ENCODE measurements at places on chromosomes 12 and 14.

DNA sequence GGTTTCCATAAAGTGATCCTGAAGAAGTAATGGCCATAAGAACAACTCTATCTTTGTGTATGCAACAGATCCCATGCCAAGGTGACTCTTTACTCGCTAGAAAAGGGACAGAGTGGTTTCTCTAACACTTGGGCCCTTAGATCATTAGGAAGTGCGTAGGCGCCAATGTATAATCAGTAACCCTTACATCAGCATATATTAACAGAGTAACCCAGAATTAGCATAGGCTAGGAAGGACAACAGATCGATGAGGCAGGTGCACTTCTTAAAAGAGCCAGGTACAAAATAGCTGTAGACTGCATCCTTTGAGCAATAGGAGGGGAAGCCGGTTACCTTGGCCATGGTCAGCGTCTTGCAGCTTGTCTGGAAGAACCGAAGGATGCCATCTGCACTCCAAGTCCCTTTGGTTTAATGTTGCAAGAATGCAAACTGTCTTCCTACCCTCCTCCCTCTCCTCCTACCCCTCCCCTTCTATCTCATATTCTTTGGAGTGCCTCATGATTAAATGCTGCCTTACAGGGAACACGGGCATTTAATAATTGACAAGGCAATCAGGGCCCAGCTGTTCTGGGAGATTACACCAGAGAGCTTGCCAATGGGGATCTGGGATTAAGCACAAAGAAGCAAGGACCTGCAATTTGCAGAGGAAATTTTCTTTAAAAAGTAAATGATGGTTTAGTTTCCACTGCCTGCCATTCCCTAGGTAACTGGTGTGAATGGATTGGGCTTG, 8.0 kb downstream of the GSG1 start:
- no peak for DNase-seq

GRCh38 chr14:106268013-106268727, 741.8 kb downstream of the TMEM121 start:
- DNase-seq, result no peak

DNA sequence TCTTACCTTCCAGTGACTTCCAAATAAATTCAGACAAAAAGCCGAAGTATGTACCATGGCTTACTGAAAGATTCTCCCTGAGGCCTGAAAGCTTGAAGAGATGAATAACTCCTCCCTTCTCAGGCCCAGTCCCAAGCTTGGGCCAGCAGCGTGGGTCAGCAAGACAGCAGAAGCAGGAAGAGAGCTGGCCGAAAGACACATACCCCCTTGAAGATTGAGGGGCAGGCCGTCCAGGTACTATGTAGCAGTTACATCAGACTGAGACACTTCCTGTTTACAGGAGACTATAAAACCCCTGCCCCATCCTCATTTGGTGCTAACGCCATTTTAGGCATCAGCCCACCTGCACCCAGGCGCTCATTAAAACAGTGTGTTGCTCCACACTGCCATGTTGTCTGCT, 15.0 kb downstream of the NDUFA12 start:
- no peak for DNase-seq

DNA sequence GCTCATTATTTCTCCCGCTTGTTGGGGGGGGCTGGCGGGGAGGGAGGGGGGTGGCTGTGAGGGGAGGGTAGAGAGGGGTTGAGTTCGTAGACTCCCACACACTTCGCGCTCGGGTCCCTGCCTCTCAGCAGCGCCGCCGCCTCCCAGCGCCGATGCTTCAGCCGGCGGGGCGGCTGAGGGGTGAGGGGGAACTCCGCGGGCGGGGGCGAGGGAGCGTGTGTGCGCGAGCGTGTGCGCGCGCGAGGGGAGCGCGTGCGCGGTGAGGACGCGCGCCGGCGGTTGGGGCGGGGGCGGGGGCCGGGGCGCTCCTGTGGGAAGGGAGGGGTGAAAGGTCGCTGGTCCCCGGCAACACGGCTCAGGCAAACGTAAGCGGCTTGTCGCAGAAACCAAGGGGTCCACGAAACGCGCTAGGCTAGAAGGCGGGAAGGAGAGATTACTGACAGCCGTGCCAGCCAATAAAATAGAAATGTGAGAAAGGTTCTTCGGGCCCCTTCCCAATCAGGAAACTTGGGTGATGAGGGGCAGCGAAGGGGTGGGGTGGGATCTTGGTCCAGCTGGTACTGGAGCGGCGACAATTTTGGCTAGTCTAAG, 343 bp upstream of the NOVA1 start:
- no peak for DNase-seq

- no peak for DNase-seq
Observed at GRCh38 chr12:12645485-12645884, 33.8 kb downstream of the CREBL2 start.

- DNase-seq, result no peak
Observed at GRCh38 chr12:89779090-89779489, 70.5 kb upstream of the ATP2B1 start.

DNA sequence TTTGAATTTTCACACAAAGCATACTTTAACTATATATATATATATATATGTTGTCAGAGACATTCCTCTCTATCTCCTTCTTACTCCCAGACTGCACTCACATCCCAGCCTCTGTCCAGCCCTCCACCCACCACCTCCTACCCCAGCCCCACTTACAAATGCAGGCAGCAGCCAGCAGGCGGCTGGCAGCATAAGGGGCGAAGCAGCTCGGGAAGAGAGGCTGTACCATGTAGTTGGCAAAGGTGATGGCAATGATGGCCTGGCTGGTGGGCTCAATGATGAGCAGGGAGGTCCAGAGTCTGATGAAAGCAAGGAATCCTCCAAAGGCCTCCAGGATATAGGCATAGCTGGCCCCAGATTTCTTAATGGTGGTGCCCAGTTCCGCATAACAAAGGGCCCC, 2.5 kb downstream of the SLC7A7 start:
- no peak for DNase-seq
